ENCODE measurements at places on chromosomes 11 and 22. TPM values are rescaled to one million over a fixed set of nuclear protein-coding genes. Genes with fewer than 3 reads are reported as not detected.

SHANK3 gene
- total RNA-seq: 1.9 TPM

CALCA gene
- total RNA-seq: not detected

APOA5 gene
- total RNA-seq: not detected

TBX1 gene
- total RNA-seq: not detected

BIK gene
- 10.0 TPM for total RNA-seq

OR5D13 gene
- not detected for total RNA-seq

OR10A2 gene
- not detected for total RNA-seq

MS4A6E gene
- not detected for total RNA-seq

MFRP gene
- total RNA-seq: not detected

GLB1L3 gene
- total RNA-seq: not detected

NRGN gene
- total RNA-seq: not detected

MS4A15 gene
- total RNA-seq: not detected

OR51B4 gene
- not detected for total RNA-seq

OR52K2 gene
- not detected for total RNA-seq

LIMK2 gene
- 74.4 TPM for total RNA-seq

OR8H1 gene
- total RNA-seq: not detected

KCTD14 gene
- 1.5 TPM for total RNA-seq

UPB1 gene
- total RNA-seq: not detected

SOX6 gene
- total RNA-seq: 5.2 TPM

CD3E gene
- total RNA-seq: not detected

NEU3 gene
- total RNA-seq: 10.0 TPM

C11orf86 gene
- not detected for total RNA-seq

DNAJB7 gene
- not detected for total RNA-seq

PAMR1 gene
- 0.51 TPM for total RNA-seq

DRD2 gene
- total RNA-seq: 0.96 TPM

TMEM41B gene
- total RNA-seq: 50.3 TPM

OR8G1 gene
- total RNA-seq: not detected

AGBL2 gene
- 0.86 TPM for total RNA-seq

PHETA2 gene
- total RNA-seq: 0.27 TPM

OR8J3 gene
- not detected for total RNA-seq

ROM1 gene
- total RNA-seq: 2.5 TPM

KCNQ1OT1 gene
- total RNA-seq: 1.7 TPM

VPREB1 gene
- not detected for total RNA-seq

KREMEN1 gene
- total RNA-seq: 3.6 TPM

TRPM5 gene
- not detected for total RNA-seq

OR5A1 gene
- not detected for total RNA-seq

CARD18 gene
- total RNA-seq: not detected

KDM4E gene
- total RNA-seq: not detected

GAL3ST3 gene
- not detected for total RNA-seq

CALCB gene
- total RNA-seq: 4.3 TPM

Measured in MCF 10A (cell line).